NCI-H2107 (cell line): ENCODE measurements at places on chromosomes 7 and 10.
A peak's percentile ranks its signal among the peaks of the same experiment; 100 is the strongest.

DNA sequence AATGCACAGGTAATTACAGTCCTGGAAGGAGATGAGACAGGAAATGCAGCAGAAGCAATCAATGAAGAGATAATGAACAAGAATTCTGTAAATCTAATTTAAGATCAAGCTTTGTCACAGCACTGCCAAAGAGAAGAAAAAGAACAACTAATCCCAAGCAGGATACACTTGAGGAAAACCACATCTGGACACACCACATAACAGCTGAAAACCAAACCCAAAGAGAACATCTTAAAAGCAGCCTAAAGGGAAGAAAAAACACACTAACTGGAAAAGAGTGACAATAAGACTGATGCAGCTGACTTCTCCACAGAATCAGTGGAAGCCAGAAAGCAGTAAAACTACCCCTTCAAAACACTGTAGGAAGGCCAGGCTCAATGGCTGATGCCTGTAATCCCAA, 10.2 kb downstream of the CYTH3 start:
- no peak for DNase-seq

DNA sequence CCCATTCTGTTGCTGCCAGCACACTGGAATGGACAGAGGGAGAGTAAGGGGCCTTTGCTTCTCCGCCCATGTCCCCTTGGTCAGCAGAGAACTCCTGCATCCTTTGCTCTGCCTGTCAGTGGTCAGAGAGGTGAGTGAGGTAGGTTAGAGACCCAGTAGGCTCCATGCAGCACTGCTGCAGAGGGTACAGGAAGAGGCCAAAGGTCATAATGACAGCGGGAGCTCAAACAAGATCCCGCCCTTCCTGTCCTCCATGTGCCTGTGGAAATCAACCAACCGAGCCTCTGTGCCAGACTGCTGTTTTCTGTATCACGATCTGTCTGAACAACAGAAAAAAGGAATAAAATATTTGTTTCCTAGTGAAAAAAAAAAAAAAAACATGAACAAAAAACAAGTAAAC, 81.4 kb downstream of the ZNF33B start:
- DNase-seq, result no peak

DNA sequence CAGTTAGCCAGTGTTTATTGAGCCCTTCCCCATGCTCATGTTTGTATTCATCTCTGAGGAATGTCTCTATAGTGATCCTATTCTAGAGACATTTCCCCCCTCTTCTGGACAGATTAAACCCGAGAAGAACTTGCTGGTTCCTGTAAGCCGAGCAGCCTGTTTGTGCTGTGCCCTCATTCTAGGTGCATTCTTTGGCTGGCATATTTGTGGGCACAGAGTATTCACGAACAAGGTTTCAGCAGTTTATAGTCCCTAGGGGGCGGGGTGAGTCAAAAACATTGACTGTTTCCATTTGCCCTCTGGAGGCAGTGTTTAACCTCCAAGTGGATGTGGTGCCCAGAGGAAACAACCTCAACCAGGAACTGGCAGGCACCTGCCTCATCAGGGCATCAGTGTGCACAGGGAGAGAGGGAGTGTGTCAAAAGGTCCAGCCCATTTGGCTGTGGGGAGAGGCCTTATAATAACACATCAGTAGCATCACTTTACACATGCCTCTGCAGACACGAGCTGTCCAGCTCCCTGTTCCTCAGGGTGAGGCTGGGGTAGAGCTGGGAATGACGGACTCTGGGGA, 273.3 kb upstream of the LRGUK start:
- DNase-seq, result peak; percentile 82

- no peak for DNase-seq
Measured at GRCh38 chr7:47581804-47582763, at the start of gene TNS3. TNS3 (minus strand) TSS chr7:47582111; CDS start chr7:47439636, 142,475 bp downstream.

DNA sequence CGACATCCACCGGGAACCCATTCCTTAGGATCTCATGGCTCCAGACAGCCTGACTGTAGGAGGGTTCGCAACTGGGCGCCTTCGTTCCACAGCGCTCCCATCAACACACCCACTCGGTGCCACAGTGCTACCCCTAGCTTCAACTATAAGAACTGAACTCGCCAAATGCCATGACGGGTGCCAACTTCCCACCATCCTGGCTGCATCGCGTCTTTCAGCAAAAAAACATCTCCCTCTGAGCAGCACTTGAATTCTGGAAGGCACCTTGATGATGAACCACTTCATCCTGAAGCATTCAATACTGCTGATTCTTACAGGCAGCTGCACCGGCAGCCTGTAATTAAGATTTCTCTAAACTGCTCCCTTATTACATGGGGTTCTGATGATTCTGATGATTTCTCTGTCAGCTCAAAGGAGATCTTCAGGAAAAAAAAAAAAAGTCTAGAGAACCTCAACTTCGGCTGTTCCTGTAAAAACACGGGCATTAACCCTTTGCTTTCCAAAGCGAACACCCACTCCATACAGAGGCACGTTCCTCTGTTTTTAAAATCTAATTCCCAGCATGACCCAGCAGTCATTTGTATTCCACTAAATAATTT, 1.3 kb downstream of the CYTH3 start:
- peak; percentile 49 for DNase-seq

- DNase-seq, result no peak
Measured at GRCh38 chr10:47036771-47037170, 125.5 kb downstream of the PTPN20 start.

DNA sequence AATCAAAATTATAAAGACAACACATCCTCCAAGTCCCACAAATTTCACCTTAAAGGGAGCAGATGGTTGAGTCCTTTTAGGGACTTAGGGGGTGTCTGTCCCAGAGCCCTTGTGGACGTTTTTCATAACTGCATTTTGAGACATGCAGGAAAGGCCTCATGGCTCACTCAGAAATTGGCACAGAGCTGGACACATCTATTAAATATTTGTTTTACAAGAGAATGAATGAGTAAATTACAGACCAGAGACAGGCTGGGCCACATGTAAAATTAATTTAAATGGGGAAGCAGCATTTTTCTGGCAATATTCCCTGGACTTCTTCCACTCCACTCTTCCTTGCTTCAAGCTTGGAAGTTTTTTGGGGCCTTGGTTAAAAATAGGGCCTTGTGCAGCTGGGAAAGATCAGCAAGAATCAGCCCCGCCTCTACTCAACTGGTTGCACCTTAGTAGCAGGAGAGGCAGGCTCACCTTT, 20.0 kb downstream of the LAMB1 start:
- no peak for DNase-seq

DNA sequence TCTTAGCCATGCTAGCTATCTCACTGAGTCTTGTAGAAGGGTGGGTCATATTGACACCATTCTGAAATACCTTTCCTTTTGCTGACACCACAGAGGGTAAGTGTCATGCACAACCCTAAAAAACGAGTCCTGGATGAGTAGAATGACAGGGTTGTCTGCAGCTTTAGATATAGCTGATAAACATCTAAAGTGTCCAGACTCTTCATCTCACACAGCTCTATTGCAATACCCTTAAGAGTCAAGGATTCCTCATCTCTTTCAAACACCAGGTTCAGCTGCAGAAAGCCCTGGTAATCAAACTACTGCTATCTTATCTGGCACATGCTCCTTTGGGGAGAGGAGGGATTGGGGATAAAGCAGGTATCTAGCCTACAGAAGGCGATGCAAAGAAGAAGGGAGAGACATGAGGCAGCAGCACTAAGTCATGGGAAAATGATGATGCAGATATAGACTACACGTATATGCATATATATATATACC, 127.0 kb downstream of the ANK3 start:
- DNase-seq, result no peak

- DNase-seq, result no peak
Measured at GRCh38 chr10:48364659-48365405, 58.4 kb downstream of the MAPK8 start.

DNA sequence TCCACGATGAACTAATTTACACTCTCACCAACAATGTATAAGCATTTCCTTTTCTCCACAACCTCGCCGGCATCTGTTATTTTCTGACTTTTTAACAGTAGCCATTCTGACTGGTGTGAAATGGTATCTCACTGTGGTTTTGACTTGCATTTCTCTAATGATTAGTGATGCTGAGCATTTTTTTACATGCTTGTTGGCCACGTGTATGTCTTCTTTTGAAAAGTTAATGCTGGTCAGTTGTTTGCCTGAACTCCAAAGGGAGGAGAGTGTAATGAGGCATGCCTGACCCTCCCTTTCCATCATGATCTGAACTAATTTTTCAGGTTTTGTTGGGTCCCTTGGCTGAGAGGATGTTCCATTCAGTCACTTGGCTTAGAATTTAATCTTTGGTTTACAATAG, 50.7 kb upstream of the SVIL start:
- no peak for DNase-seq

DNA sequence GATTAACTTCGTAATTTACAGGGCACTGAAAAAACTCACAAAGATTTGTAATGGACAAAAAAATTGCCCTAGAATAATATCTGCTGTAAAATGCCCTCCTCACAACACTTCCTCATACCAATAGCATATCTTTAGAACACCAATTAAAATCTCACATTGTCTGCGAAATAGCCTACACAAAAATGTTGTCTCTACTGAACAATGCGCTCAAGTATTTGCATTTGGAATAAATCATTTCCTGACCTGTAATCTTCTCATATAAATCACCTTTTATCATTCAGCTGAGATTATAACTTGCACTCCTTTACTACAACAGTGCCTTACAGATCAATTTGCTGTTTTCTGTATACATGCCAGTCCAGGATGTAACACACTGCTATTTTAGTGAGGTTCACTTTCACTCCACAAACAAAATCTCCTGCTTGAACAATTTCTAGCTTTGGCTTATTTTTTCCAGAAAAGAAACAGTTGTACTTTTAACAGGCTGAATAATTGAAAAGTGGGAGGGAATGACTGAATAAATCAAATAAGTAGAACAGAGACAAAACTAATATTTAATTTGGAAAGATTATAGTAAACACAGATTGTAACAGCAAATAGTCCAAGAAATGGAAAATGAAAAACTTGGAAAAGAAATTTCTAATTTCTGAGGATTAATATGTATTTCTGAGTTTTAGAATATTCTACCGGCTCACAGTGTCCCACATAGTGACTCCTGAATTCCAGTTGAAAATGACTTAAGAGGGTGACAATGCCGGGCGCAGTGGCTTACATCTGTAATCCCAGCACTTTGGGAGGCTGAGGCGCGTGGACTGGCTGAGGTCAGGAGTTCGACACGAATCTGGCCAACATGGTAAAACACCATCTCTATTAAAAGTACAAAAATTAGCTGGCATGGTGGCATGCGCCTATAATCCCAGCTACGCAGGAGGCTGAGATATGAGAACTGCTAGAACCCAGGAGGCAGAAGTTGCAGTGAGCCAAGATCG, 30.6 kb downstream of the JMJD1C start:
- DNase-seq, result no peak

DNA sequence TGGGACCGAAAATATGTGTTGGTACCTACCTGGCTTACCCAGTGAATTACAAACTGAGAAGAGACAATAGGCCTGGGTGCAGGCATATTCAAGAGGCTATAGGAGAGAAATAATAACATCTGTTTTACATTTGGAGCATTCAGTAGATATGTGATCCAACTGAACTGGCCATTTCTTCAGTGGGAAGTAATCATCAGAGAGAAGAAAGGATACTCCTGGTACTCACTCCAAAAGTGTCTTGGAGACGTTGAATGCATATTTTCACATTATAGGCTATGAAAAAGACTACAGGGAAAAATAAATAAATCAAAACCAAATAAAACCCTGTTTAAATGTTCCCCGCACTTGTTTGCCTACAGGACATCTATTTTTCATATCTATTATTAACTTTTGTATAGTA, 1680.3 kb downstream of the REEP3 start:
- no peak for DNase-seq

GRCh38 chr7:115024276-115024675, 102.4 kb downstream of the MDFIC start:
- no peak for DNase-seq

DNA sequence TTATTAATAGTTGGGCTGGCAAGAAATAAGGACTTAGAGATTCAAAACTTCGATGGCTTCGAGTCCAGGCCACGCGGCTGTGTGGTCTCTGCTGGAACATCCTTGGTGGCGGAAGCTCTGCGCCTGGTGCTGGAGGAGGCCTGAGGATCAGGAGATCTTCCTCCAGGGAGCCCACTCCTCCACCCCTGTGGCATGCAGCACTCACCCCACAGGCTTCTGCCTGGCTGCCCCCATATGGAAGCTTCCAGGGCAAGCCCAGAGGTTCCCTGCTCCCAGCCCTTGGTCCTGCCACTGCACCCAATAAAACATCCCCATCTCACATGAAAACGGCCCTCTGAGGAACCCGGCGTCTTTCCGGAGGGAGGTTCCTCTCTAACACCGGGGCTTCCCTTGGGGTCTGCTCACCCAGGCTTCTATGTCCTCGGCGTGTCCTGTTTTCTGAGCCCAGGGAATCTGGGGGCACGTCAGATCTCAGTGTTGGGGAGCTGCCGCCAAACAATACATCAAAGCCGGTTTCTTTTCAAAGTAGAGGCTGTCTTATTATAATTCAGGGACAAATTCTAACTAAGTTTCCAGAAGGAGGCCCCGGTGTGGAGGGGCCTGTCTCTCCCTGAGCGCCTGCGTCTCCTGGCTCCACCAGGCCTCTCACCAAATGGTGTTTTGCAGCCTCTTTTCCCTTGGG, 32.4 kb downstream of the CALML3 start:
- DNase-seq, result no peak

DNA sequence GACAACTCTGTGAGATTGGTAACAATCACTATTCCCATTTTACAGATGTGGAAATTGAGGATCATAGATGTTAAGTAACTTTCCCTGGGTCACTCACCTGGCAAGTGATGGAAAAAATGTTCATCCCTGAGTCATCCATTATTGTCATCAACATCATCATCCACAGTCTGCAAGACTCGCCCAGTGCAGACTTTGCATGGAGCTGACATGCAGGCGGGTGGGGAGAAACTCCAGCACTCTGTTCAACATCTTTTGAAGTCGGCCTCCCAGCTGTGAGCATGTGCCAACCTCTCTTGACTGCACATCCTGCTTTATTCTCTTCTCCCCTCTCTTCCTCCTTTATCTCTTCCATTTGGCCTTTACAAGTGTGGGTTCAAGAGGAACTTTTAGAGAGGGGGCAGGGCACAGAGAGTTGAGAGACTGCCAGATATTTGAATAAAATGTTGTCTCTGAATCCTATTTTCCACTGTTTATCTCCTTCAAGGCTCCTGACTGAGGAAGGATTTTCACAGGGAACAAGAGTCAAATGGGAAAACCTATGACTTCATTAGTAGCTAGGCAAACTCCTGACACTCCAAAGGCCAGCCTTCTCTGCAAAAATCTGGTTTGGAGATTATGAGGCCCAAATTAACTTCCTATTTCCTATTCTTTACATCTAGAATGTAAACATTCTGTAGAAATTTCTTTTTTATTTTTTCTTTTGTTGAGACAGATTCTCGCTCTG, 283.7 kb upstream of the PODXL start:
- DNase-seq, result no peak
